ENCODE measurements at places on chromosomes 1 and 21. TPM values are rescaled to one million over a fixed set of nuclear protein-coding genes. Genes with fewer than 3 reads are reported as not detected.

Gene EDN2
- total RNA-seq = not detected

Gene GJA9
- not detected for total RNA-seq

Gene BARHL2
- total RNA-seq = not detected

Gene FAM177B
- total RNA-seq = not detected

Gene RASSF5
- 0.86 TPM for total RNA-seq
